ENCODE measurements at places on chromosomes 16 and 17.
A peak's percentile ranks its signal among the peaks of the same experiment; 100 is the strongest.

GRCh38 chr17:71023249-71024030 is 854.1 kb downstream of the KCNJ2 start:
- peak; percentile 4 for DNase-seq

DNA sequence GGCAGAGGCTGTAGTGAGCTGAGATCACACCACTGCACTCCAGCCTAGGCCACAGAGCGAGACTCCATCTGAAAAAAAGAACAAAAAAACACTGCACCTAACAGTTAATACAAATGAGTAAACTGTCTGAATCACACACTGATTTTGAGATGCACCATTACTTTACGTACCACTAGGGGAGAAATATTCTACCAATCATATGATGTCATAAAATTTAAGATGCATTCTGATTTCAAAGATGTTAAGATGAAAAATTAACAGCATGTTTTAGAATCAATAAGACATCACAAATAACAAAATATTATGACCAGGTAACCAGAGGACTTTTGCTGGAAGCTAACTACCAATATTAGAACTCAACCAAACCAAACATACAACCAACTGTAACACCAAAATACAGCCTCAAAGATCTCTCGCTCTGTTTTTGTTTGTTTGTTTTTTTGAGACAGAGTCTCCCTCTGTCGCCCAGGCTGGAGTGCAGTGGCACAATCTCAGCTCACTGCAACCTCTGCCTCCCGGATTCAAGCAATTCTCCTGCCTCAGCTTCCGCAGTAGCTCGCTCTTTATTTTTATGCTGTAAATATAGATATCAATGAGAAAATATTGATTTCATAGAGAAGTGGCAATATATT is 31.6 kb downstream of the GLG1 start:
- DNase-seq = no peak

GRCh38 chr17:65246252-65246651 is 109.1 kb downstream of the RGS9 start:
- no peak for DNase-seq

GRCh38 chr17:28985950-28986713 is 19.7 kb downstream of the SEZ6 start:
- DNase-seq = no peak

DNA sequence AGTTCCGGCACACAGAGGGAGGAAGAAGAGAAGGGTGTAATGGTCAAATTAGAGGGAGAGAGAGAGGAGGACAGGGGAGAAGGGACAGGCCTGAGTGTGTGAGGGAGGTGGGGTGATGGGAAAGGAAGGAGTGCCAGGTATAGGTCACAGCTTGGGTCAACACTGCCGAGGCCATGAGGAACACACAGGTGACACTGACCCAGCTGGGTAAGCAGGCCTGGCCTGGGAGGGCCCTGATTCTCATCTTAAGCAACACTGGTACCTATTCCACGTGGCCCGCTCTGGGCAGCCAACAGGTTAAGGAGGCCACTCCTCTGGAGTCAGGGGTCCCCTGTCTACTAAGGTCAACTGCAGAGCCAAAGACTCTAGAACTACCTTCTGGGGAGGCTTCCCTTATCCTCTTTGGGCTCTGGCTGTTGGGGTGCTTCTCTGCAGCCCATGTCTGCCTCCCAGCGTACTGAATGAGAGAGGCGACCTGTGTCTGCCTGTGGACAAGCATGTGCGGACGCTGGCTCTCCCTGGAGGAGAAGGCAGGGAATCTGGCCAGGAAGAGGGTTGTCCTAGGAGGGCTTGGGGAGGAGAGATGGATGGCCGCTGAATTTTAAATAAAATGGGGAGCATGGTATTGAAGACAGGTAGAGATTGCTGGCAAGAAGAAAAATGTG is 57.6 kb downstream of the RGS9 start:
- no peak for DNase-seq

DNA sequence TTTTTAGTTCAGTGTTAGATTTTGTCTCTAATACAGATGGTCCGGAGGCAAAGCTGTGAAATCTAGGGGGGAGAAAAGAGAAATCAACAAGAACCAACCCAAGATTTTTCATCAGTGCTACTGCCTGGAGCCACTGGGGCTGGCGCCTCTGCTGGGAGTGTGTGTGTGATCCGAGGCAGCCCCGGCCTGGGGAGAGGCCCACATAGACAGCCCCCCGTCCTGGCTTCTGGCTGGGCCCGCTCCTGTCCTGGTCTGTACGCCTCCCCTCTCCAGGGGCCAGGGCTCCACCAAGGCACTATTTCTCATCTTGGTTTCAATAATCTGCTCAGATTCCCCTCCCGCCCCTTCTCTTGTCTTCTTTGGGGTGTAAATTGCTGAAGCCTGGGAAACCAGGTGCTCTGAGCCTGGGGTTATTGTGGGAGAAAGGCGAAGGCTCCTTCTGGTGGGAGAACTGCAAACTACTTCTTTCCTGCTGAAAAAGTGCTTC is 7.8 kb downstream of the BAHCC1 start:
- DNase-seq = no peak

DNA sequence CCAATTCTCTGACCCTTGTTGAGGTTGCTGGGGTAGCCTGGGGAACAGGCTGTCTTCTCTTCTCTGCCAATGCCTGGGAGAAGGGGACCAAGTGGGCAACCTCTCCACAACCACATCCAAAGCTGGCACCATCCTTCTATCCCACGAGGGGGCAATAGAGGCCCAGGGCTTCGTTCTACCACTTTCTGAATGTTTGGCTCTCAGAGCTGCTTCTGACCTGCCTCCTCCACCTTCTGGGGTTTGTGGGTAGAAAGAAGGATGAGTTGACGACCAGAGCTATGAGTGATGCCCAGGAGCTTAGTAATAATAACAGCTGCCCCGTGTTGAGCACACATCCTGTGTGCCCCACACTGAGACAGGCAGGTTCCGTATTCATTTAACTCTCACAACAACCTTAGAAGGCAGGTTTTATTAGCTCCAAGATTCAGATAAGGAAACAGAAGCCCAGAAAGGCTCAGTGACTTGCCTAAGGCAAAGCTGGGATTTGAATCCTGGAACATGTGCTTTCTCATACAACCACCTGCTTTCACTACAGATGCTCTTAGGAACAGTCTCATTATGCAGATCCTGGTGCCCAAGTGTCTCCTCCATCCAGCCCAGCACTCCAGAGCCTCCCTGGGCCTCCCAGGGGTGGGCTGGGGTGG is 11.1 kb downstream of the TSPOAP1 start:
- DNase-seq = peak; percentile 33

GRCh38 chr17:48215583-48216139 is 108.1 kb downstream of the SNX11 start:
- DNase-seq = peak; percentile 45

DNA sequence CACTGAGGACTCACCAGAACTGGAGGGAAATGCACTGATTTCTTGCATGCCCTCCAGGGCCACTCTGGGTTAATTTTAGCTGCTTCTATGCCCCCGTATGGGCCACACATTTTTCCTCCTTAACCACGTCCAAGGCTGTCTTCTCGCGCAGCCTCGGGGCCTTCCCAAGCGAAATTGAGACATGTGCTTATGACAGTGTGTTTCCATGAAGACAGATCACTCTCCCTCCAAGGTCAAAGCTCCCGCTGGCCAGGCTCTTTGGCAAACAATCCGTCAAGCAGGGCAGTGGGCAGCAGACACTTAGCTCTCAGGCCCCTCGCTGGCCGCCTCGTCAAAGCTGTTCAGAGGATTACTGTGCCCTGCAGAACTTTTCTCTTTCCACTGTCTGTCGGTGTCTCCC is 243.0 kb upstream of the N4BP1 start:
- no peak for DNase-seq

DNA sequence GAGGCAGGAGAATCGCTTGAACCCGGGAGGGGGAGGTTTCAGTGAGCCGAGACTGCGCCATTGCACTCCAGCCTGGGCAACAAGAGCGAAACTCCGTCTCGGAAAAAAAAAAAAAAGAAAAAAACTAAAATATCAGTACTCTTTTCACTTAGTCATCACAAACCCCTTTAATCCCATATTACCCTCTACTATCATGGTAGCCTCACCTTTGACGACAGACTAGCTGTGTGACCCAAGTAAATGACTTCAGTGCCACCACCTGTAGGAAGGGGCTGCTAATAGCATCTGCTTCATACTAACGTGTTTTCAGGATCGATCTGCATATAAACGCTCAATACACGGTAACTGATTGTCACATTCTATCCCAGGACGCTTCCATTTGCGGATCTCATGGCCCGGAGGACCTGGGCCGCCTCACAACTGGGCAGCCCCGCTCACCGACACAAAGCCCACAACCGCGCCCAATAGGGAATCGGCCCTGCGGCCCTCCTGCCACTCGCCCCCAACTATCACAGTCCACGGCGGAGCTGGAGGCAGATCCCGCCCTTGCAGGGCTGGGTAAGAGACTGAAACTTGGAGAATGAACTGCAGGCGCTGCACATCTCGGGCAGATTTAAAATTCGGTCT is 1.1 kb upstream of the ZNF263 start:
- no peak for DNase-seq

DNA sequence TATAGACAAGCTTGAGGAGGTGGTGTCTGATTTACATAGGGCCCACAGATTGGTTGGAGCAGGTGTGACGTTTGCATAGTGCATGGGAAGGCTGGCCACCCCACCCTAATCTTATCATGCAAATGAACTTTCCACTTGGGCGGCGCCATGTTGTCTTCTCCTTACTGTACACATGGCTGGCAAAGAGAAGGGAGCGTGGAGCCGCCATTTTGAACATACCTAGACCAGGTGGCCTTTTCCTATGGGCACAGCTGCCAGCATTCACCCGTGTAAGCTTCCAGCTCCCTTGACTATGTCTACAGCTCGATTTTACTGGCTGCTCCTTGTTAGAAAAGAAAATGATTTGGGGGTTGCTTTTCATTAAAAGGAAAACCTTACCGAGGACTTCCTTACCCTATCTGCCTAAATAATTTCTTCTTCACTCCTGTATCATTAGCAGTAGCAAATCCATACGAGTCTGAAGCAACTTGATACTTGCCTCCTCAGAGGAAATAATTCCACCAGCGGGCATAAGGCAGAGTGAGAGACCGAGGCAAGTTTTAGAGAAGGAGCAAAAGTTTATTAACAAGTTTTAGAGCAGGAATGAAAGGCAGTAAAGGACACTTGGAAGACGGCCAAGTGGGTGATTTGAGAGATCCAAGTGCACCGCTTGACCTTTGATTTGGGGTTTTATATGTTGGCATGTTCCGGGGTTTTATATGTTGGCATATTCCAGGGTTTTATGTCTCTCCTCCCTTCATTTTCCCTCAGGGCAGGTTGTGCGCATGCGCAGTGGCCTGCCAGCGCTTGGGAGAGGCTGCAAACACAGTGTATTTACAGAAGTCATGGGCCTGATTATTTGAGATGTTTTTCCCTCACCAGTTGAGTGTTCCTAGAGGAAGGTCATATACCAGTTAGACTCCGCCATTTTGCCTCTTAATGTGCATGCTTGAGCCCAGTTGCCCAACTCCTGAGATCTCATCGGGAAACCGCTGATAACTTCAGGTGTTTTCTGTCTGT is 65.7 kb downstream of the MARF1 start:
- no peak for DNase-seq

- DNase-seq = no peak
Observed at GRCh38 chr17:38427160-38427949, 909 bp upstream of the ARHGAP23 start.

DNA sequence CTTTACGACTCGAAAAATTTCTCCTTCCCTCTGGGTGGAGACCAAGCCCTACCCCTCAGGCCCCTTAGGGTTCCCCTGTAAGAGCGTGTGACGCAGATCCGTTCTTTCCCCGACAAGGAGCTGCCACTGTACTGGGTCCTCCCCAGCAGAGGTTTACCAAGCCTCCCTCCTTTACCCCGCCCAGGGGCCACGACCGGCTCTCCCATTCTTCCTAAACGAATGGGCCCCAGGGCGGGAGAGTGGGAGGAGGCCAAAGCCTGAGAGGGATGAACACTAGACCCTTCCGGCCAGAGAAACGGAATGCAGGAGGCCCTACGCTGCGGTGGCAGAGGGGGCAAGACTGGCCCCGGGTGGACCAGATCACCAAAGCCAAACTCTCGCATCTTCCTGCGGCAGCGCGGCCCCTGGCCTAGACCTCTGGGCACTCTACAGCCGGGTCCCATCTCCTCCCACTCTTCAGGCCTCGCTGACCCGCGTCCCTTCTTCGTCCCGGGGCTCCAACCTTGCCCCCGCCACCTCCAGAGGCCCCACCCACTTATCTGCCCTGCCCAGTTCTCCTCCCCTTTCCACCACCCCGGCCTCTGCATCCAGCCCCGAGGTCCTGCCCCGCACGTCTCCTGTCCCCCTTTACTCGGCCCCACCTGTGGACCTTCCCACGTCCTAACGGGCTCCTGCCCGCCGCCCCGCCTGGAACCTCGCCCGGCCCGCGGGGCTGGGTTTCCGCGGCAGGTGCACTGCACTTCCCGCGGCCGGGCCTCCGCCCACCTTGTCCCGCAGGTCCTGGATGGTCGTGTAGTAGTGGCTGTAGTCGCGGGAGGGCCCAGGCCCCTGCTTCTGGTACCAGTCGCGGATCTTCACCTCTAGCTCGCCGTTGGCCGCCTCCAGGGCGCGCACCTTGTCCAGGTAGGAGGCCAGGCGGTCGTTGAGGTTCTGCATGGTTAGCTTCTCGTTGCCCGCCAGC is 765 bp downstream of the KRT19 start:
- no peak for DNase-seq

DNA sequence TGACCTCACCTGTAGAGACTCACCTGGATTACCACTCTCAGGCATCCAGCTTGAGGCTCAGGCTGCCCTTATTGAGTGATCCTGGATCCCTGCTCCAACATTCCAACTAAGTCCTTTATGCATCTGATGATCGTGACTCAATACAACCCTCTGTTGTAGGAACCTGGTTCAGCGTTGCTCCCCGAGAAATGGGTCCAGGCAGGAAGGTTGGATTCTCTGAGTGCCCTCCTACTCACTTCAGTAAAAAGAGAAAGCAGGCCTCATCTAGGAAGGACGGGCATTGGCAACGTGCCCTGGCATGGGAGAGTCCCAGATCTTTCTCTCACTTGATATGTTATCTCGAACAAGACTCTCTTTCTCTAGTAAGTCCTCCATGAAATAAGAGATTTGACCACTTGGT is at the start of gene OR3A1:
TSS of gene OR3A1 (minus strand) at position 101 of the 400 bp plus-strand sequence. CDS start 5,778 bp downstream, outside the sequence.
- no peak for DNase-seq

- no peak for DNase-seq
Observed at GRCh38 chr17:65609749-65610148, 48.3 kb upstream of the AXIN2 start.

GRCh38 chr16:31225193-31225592 is 8.3 kb upstream of the PYDC1 start:
- DNase-seq = no peak

- no peak for DNase-seq
Observed at GRCh38 chr17:56809106-56809819, 24.5 kb downstream of the C17orf67 start.

DNA sequence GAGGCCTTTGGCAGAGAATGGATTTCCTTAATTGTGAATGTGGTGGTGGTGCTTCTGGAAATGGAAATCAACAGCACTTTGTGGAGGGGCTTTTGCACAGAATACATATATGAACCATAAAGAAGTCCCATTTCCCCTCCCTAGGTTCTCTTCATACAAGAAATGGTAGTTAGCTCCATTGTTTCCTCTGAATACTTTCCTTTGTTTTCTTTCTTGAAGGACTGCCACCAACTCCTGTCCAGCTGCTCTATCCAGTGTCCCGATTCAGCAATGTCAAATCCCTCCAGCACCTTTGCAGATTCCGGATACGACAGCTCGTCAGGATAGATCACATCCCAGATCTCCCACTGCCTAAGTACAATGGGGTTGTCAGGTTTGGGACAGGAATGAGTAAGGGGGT is 33.2 kb upstream of the ARHGAP23 start:
- DNase-seq = no peak

All from astrocyte of the spinal cord (primary cell).